ENCODE measurements at places on chromosomes 3 and 15.

- DNase-seq, result no peak
These were observed 59.8 kb downstream of the GLDN start for GRCh38 chr15:51401051-51401780.

GRCh38 chr3:63508305-63508704, 144.2 kb upstream of the SNTN start:
- DNase-seq, result no peak

- DNase-seq, result no peak
These were observed 22.4 kb downstream of the LIPC start for GRCh38 chr15:58453931-58454793.

DNA sequence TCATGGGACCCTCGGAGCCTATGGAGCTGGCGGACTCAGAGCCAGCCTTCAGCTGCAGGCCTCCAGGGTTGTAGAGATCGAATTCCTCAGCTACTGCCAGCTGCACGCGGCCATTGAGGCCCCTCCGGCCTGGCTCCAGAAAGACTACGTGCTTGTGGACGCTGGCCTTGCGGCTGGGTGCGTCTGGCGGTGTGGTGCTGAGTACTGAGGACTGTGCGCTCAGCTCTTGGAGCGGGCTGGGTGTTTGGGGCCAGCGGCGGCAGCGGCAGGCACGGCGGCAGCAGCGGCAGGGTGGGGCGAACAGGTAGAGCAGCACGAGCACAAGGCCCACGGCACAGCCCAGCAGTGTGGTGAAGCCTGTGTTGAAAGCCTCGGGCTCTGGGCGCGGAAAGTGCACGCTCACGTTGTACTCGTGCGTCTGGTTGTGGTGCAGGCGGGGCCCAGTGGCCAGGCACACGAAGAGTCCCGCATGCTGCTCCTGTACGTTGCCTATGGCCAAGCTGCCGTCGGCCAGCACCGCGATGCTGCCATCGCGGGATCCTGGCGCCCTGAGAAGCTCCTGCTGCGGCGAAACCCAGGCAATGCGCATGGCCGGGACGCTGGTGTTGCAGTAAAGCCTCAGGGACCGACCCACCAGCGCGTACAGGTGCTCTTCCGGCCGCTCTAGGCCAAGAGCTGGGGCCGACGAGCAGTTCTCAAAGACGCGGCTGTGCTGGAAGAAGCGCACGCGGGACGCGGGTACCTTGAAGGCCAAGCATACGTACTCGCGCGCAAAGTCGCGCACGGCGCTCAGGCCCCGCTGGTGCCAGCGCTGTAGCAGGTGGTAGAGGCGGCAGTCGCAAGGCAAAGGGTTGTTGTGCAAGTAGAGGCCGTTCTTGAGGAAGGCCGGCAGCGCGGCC, 1.3 kb downstream of the AMIGO3 start:
- DNase-seq, result peak; percentile 55

DNA sequence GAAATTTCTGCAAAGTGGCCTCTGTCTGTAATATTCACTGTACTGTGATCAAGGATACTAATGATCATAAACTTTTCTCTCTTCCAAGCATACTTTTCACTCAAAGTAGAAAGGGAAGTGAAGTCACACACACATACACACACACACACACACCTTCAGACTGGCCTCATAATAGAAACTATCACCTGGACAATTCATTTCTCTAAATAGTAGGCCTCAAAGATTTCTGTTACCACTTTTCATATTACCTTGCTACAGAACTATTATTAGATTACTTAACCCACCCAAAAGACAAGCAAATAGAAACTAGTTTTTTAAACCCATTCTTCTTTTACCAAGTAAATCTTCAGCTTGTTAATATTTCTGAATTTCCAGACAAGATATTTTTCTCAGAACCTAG, 12.2 kb downstream of the CPB1 start:
- DNase-seq, result no peak

- no peak for DNase-seq
These were observed 183.7 kb upstream of the LMCD1 start for GRCh38 chr3:8317661-8318649.

- DNase-seq, result no peak
These were observed 82.3 kb upstream of the MLF1 start for GRCh38 chr3:158488670-158489069.

DNA sequence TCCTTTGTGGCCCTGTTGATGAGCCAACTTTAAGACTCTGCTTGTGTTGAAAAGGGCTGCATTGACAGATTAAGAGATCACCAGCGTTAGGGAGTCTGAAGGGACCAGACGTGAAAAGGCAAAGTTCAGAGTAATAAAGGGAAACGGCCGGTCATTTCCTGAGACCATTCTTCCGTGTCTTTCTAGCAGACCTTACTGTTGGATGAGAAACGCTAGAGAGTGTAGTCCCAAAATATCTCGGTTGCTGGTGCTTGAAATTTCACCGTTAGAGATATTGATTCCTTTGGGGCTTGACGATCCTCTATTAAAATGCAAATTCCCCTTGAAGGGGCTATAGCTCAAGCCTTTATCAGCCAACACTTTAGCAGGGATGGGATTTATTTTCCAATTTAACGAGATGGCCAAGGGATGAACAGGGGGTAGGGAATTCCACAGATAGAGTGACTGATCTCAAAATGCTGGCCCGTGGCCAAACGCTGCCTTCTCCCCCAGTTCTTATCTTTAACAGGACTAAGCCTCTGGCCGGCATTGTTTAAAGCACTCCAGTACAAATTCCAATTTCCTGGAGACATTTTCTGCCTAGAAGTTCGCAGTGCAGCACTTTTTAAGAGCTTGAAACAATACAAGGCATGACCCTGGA, 250.4 kb downstream of the TJP1 start:
- DNase-seq, result no peak

GRCh38 chr15:49990835-49991545, 128.0 kb downstream of the ATP8B4 start:
- no peak for DNase-seq
